ENCODE measurements at places on chromosomes 12 and 14.

- DNase-seq = no peak
These were observed 176.4 kb downstream of the GRIN2B start for GRCh38 chr12:13805041-13805440.

DNA sequence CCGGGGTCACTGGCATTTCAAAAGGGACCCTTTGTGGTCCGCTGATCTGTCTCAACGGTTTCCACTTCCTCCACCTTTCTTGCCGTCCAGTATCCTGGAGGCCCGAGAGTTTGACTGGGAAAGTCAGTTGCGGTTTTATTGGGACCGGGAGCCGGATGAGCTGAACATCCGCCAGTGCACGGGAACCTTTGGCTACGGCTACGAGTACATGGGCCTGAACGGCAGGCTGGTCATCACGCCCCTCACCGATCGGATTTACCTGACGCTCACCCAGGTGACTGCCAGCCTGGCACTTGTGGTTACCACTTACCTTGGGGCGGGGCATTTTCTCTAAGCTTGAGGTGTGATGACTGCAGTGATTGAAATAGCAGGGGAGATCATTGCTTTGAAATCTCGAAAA is 83.8 kb downstream of the DNAH10 start:
- no peak for DNase-seq

DNA sequence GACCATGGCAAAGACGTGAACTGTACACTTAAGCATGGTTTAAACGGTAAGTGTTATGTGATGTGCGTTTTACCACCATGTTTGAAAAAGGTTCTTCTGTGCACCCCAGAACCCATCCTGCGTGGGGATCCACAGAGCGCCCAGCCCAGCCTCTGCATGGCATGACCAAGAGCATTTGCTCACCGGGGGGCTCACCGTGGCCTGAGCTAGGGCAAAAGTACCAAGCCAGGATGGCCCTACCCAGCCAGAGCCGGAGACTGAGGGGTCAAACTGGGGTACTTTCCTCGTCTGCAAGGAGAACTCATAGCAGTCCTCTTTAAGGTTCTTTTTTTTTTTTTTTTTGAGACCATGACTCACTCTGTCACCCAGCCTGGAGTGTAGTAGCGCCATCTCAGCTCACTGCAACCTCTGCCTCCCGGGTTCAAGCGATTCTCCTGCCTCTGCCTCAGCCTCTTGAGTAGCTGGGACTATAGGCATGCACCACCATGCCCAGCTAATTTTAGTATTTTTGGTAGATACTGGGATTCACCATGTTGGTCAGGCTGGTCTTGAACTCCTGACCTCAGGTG is 16.4 kb upstream of the ANKRD9 start:
- DNase-seq = no peak

GRCh38 chr12:65740506-65740872 is 83.8 kb upstream of the HMGA2 start:
- DNase-seq = no peak

GRCh38 chr14:100588671-100589070 is 1.5 kb upstream of the BEGAIN start:
- no peak for DNase-seq

GRCh38 chr12:10165421-10165820 is 6.5 kb downstream of the OLR1 start:
- no peak for DNase-seq
